ENCODE measurements at places on chromosomes 4 and X.
A peak's percentile ranks its signal among the peaks of the same experiment; 100 is the strongest.

DNA sequence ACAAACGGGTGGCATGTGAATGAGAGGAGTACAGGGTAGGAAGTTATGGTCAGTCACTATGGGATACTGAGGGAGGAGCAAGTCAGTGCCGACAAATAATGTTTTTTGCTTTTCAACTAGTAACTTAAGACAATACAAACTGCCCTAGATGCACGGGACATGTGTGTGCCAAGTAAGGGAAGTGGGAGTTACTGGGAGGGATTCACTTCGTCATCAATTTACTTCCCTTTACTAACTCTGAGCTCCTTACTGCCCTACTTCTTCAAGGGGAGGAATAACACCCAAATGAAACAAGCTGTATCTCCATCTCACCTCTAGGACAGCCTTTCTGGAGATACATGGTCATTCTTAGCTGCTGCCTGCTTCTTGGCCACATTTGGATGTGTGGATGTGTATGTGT, 97.7 kb downstream of the DGKK start:
- DNase-seq: no peak

- peak; percentile 20 for DNase-seq
Observed at GRCh38 chrX:42714981-42715700, 62.8 kb downstream of the PPP1R2C start.

- DNase-seq: no peak
Observed at GRCh38 chr4:176238826-176239225, 30.2 kb downstream of the ASB5 start.

DNA sequence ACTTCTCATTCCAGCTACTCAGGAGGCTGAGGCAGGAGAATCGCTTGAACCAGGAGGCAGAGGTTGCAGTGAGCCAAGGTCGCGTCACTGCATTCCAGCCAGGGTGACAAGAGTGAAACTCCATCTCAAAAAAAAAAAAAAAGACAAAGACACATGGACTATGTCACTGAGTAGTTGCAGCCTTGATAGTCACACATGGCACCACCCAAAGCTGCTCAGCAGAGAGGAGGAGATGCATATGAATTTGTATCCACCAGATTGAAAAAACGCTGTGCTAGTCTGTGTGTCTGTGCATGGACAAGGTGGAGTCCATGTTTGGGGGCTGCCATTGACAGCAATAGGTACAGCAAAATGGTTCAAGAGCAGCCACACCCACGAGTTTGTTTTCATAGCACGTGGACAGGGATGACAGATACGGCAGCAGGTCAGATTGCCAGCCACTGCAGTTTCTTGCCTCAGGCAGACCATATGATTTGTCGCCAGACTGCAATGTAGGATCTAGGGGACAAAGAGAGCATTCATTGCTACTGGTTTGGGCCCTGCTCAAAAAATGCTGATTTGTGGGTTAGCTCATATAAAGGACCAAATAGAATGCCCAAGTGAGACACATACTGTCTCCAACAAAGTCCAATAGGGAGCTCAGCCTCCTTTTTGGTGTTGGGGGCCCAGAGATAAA, 89.9 kb downstream of the CEP135 start:
- no peak for DNase-seq

- DNase-seq: no peak
Observed at GRCh38 chrX:13254076-13254785, 65.6 kb downstream of the ATXN3L start.

- no peak for DNase-seq
Observed at GRCh38 chrX:31331928-31332327, 260.1 kb upstream of the FTHL17 start.

DNA sequence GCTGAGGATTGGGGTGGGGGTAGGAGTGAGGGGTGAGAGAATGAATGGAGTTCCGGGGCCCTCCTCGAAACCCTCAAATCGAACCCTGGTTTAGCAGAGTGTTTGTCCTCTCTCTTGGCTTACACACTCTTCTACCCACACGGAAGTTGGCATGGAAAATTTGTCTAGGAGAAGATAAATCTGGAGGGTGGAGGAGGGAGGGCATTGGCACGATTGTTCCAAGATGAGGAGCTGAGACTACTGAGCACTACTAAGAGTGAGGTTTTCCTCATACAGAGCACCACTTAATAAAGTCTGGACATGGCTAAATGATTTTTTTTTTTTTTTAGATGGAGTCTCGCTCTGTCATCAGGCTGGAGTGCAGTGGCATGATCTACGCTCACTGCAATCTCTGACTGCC, 33.4 kb downstream of the AKAP4 start:
- DNase-seq: no peak

GRCh38 chr4:100421361-100421978, 96.4 kb downstream of the EMCN start:
- DNase-seq: no peak
